Astrocyte of the spinal cord (primary cell): ENCODE measurements at places on chromosomes 13 and 19.

DNA sequence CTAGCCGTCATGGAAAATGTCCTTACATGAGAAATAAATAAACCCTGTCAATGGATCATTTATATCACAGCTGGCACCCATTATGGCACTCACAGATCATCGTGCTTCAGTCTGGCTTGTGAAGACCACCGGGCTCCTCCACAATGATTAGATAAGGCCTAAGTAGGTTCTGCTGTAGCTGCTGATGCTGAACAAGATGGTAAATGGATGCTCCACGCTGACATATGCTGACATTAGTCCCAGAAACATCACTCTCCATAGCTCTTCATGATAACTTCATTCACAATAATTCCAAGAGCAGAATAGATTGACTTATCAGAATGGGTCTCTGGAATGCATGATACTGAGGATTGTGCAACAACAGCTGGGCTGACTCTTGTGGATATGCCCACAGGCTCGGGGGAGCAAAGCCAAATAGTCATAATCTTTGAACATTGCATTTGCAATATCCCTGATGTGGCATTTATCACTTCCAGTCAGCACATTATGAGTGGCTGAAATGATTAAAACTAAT is 63.8 kb upstream of the RXFP2 start:
- no peak for DNase-seq

DNA sequence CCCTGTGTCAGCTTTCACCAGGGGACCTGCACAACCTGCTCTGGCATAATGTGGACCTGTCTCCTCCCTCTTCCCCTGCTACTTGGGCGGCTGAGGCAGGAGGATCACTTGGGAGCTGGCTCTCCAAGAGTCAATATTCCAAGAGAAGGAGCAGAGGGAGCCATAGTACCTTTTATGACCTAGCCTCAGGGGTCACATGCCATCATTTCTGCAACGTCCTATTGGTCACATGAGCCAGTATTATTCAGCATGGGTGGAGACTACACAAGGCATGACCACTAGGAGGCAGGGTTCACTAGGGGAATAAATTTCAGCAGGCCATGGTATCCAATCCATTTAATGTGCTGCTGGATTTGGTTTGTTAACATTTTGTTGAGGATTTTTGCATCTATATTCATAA is 12.0 kb upstream of the SHFL start:
- no peak for DNase-seq

- DNase-seq: no peak
Observed at GRCh38 chr19:6172074-6172863, 36.8 kb downstream of the ACSBG2 start.

DNA sequence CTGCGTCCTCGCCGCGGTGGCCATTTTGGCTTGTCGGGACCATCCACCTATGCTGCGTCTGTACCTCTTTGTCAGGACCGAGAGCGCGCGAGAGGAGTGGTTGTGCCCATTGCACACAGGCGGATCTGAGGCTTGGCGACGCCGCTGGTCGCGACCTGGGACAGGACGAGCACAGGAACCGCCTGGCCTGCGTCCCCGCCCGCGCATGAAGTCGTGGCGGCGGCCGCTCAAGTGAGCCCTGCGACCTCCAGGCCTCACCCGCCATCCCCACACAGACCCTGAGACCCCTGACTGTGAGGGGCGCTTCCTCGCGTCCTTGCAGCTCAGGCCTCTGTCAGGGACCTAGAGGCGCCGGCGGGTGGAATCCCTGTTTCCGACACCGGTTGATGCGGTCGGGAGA is 16.8 kb downstream of the ZNF586 start:
- no peak for DNase-seq

DNA sequence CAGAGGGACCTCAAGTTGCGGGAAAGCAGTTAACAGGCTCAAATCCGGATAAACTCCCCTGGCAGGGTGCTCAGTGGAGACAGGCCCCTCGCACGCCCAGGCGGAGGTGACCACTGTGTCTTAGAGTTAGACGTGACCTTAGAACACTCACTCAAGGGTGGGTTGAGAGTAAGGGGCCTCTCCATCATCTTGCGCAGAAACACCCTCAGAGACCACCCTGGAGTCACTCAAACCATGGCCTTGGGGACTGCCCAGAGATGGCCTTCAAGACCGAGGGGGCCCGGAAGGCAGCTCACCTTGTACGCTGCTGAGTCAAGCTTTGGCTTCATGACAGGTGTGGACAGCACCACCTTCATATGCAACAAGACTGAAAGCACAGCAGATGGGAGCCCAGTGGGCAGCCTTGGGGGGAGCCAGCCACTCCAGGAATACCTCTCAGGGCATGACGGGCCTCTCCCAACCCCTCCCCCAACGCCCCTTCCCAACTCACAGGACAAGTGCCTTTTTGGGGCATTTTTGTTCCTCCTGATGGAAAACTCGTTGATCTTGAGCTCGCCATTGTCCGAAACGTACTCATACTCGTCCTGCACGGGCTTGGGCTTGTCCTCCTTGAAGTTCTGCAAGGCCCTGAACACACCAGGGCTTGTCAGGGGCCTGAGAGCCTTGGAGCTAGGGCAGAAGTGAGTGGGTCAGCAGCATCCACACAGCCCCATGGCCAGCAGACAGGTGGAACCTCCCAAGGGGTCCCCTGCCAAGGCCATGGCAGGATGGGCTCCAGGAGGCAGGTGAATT is 229.2 kb downstream of the TUBA3C start:
- no peak for DNase-seq

- DNase-seq: peak; percentile 40
Observed at GRCh38 chr13:40776681-40777165, 5.7 kb upstream of the MRPS31 start.

DNA sequence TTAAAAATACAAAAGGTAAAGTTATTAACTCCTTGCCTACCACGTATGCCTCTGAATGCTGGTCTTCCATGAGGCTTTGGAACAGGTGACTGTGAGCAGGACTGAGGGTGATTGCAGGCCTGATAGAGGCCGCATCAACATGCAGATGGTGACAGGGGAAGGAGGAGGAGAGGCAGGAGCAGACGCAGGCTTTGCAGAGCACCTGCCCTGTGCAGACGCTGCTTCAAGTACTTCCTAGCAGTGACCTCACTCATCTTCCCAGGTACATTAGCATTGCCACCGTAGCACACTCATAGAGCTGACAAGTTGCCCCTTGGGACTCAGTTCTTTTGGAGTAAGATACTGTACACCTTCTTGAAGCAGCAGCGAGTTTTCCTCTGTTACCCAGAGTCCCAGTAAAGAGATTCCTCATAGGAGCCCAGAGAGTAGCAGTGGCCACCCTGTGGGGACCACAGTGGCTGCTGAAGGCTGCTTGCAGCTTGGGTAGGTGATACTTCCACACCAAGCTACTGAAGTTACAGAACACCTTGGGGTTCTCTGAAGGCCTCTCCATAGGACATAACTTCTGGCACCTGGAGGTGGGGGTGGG is 56.0 kb downstream of the ZNF536 start:
- no peak for DNase-seq

DNA sequence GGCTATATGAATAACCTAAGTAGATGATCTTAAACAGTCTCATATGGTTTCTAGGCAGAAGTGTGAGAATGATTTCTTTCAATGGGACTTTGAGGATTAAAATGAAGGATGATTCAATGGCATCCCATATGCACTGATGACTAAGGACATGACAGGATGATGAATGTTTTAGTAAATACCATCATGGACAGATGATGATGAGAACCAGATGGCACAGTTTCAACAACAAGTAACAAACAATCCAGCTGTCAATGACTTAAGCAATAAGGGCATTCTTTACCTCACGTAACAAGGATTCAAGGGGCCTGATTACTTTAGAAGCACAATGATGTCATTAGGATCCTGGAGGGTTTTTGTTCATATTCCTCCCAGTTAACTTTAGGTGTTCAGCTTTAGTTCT is 2678.4 kb downstream of the PCDH9 start:
- peak; percentile 18 for DNase-seq

GRCh38 chr19:12733369-12734214 is 892 bp downstream of the TRIR start:
- DNase-seq: no peak

- DNase-seq: no peak
Observed at GRCh38 chr13:70415136-70415535, 306.9 kb upstream of the KLHL1 start.

GRCh38 chr19:15210323-15210781 is 9.6 kb upstream of the NOTCH3 start:
- no peak for DNase-seq

DNA sequence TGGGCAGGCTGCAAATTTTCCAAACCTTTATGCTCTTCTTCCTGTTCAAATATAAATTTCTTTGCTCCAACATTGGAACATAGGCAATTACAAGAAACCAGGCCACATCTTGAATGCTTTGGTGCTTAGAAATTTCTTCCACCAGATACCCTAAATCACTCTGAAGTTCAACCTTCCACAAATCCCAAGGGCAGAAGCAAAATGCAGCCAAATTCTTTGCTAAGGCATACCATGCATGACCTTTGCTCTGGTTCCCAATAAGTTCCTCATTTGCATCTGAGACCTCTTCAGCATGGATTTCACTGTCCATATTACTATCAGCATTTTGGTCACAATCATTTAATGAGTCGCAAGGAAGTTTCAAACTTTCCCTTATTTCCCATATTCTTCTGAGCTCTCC is 130.9 kb downstream of the DIAPH3 start:
- DNase-seq: no peak

DNA sequence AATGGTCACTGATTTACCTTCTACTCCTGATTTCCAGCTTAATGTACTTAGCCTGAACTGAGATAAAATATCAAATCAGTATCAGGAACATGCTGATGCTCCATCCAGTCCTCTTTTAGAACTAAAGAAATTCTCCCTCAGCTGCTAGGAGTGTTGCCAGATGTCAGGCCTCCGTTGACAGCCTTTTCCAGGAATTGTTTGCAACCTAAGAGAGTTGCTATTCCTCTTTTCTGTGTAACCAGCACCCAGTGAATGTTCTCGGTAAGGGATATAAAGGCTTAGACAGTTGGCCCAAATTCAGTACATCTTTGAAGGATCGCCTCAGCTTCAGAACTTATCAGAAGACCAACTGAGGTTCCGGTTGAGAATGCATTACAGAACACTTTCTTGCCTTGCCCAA is 559.0 kb downstream of the PCDH17 start:
- DNase-seq: no peak

GRCh38 chr19:23561341-23561740 is 125.7 kb downstream of the ZNF675 start:
- DNase-seq: no peak

DNA sequence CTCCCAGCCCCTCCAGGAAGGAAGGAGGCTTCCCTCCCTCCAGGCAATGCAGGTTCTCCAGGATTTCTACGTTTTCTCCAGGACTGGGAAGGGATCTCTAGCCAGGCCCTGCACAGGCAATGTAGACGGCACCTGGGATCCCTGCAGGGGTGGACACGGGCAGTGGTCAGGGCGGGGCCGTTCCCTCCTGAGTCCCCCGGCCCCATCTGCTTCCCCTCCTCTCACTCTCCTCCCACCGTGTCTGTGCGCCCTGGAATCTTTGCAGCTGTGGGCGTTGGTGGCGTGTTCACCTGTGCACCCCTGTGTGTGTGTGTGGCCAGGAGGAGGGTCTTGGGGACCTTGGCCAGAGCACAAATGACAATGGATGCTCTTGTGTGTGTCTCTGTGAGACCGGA is 10.0 kb downstream of the NRTN start:
- no peak for DNase-seq

- DNase-seq: no peak
Observed at GRCh38 chr19:30326393-30326710, 45.8 kb upstream of the ZNF536 start.

- no peak for DNase-seq
Observed at GRCh38 chr13:72620874-72621273, 106.6 kb downstream of the MZT1 start.

DNA sequence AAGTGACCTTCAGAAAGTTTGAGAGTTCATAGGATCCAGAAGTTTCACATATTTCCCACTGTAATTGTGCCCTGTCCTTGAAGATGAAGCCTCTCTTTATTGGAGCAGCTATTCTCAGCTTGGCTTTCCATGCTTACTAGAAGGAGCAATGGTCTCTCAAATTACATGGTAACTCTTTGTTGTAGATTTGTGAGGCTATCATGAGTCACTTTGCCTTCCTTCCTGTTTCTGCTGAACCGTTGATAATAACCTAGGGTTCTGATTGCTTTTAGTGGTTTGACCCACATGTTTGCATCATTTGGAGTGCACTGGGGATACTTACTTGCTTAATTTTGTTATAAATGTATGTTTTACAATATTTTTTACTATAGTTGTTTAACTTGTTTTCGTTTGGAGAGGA is 772.9 kb upstream of the SLITRK6 start:
- DNase-seq: peak; percentile 82

DNA sequence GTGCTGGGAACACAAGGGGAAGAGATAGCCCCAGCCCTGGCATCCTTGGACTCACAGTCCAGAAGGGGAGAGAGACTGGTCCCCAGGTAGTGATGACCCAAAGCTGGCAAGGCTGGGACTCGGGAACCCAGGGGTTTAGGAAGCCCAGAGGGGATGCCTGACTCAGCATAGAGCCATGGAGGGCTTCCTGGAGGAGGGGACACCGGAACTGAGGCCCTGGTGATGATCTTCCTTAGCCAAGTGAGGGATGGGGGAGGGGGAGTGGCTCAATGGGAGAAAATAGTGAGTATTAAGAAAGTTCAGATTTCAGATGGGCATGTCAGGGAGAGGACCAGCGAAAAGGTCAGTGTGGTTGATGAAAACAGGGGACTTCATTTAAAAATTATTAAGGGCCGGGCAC is 26.8 kb downstream of the EXOC3L2 start:
- no peak for DNase-seq

DNA sequence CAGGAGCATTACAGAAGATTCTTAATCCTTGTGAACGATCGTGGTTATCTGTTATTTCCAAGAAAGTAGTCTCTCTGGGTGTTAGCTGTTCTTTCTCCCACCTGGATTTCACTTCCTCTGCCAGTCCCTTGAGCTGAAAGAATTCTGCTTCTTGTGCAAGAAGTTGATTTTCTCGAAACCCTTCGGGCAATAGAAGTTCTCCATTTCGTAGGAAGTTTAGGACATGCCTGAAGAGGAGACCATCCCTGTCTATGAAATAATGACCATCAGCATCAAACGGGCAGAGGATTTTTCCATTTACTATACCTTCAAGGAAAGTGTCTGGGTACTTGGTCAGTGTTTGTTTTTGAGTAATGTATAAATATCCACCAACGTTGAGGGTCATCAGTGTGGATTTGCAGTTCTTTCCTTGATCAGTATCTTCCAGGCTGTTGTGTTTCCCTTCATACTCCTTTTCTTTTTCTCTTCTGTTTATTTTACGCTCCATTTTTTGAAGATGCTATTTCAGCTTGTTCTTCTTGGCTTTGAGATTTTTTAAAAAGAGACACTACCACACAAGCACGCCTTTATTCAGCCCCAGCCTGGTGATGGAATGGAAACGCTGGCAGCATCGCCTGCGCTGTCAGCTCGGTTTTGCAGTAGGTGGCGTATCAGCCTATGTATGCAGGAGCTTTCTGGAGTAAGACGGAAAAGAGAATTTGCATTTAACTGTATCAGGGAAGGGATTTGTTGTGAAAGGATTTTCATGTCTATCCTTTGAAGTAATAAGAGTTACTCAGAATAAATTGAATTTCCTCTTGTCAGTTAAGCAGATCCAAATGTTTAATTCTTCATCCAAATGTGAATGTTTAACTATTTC is 6.5 kb downstream of the KCTD4 start:
- peak; percentile 72 for DNase-seq
